Stromal cell of bone marrow (primary cell): ENCODE measurements at places on chromosomes 6 and 20.
A peak's percentile ranks its signal among the peaks of the same experiment; 100 is the strongest.

GRCh38 chr6:6994796-6995195, 113.0 kb upstream of the RREB1 start:
- no peak for DNase-seq

- DNase-seq, result no peak
Observed at GRCh38 chr20:53154540-53154939, 182.4 kb downstream of the TSHZ2 start.

DNA sequence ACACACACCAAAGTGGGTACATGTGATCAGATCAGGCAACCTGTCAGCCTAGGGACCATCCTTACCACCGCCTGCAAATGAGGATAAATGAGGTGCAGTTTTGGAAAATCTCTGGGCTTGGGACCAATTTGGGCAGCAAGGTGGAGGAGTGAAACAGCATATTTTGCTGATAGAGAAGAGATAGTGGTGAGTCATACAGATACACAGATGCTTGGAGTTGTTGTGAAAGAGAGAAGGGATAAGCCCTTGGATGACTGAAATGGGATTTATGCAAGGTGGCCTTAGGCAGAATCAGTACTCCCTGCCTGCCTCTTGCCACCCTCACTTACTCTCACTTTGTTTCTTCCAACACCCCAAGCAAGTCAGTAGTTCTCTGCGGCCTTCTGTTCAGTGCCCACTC, 34.7 kb downstream of the BMP2 start:
- DNase-seq, result no peak

DNA sequence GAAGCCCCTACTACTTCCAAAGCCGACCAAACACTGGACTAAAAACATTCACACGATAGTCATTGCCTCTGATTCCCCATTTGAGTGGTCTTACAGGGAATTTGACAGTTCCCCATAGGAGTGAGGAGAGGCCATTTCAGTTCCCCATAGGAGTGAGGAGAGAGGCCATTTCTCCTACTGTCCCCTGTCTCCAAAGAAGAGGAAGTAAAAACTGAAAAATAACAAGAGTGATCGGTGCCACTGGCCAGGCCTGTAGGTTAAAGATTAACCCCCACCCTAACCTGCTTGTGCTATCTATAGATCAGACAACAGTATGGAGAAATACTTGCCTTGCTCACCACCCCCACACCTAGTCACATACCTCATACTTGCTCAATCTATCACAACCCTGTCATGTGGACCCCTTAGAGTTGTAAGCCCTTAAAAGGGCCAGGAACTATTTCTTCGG, 204.0 kb upstream of the MOCS1 start:
- no peak for DNase-seq

DNA sequence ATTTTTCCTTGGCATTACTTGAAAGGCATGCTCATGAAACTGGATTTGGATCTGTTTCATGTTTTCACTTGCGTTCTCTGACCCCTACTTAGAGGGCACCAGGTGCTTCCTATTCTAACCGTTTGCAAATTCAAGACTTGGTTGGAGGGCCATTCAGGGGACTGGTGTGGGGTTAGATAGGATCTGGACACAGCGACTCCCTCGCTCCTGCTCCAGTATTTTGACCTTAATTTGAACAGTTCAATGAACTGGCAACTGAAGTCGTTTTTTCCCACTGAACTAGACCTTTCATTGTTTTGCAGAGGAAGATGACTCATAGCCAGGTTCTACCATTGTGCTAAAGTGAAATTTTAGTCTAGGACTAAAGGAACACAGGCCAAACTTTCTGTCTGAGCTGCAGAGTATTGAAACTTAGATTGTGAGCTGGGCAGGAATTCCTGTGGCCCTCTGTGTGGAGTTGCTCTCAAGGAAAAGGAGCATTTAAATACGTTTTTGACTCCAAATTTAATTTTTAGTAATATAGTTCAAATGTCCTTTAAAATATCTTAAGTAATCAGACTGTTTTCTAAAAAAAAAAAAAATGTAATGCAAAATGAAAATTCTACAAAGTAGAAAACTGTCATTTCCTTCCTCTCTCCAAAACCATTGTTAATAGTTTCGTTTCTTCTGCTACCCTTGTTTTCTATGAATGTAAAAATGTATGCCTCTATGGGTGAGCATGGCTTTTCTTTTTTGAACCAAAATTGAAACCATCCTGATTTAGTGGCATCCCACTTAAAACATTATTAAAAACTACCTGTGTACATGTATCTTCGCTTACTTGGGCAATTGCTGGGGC, 64.8 kb downstream of the UTRN start:
- DNase-seq, result peak; percentile 24

- no peak for DNase-seq
Observed at GRCh38 chr20:46013829-46014516, 5.3 kb downstream of the MMP9 start.

- peak; percentile 15 for DNase-seq
Observed at GRCh38 chr6:98834060-98835031, at the start of gene POU3F2. POU3F2 (plus strand) TSS chr6:98834574; CDS start chr6:98834874, 300 bp downstream.

GRCh38 chr20:31831211-31831610, 12.1 kb downstream of the MYLK2 start:
- no peak for DNase-seq

- DNase-seq, result no peak
Observed at GRCh38 chr6:158813032-158813431, 6.1 kb downstream of the EZR start.
